NCI-H187 (cell line): ENCODE measurements at places on chromosomes 1 and 21.

DNA sequence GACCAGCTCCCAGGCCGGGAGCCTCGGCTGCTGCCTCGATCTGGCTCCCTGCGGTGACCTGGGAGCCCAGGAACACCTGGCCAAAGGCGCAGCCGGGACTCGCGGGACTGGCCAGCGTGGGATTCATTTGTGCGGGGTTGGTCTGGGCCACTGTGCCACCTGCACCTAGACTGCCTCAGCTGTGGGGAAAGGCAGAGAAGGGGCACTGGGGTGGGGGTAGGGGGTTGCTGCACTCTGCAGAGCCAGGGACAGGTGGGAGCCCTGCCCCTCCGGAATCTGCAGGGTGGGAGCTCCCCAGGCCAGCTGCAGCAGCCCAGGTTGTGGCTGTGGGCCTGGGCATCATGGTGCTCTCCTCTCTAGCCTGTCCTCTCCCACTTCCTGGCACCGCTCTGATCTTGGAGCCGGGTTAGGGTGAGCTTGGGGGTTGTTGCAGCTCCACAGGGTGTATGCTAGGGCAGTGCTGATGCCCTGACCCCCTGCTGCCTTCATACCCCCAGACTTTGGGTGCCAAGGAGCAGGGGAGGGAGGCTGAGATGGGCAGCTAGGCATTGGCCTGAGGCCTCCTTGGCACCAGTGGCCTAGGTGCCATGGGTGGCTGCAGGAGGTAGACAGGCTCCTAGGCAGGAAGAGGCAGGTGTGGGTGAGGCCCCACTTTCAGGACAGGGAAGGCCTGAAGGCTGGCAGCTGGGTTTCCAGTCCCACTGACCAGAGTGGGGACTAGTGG, 57.5 kb upstream of the ETV3 start:
- DNase-seq = no peak

- DNase-seq = no peak
These were observed 10.7 kb upstream of the ELOA start for GRCh38 chr1:23732363-23733224.

- no peak for DNase-seq
These were observed 222.7 kb upstream of the OLFM3 start for GRCh38 chr1:102219463-102219862.

DNA sequence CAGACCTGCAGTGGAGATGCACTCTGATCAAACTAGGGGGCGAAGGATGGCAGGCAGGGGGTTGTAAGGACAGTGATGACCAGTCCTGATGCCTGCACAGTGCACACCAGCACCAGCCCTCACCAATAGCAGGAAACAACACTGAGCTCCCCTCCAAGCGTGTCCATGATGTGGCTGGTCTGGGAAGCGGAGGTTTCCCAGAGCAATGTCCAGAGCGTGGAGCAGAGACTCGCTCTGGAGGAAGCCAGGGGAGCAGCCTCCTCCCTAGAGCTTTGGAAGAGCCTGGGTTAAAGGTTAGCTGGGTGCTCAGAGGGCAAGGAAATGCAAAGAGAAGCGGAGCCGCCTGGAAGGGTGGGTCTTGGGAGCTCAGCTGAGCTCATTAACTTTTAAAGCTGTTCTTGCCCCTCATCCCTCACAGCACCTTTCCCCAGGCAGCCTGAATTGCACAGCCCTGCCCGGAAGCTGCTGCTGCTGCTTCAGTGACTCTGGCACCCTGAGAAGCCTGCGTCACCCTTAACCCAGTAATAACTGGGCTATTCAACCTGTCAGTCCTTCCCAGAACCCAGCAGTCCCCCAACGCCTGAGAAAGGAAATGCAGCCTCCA, 162.2 kb upstream of the RAB4A start:
- DNase-seq = no peak

DNA sequence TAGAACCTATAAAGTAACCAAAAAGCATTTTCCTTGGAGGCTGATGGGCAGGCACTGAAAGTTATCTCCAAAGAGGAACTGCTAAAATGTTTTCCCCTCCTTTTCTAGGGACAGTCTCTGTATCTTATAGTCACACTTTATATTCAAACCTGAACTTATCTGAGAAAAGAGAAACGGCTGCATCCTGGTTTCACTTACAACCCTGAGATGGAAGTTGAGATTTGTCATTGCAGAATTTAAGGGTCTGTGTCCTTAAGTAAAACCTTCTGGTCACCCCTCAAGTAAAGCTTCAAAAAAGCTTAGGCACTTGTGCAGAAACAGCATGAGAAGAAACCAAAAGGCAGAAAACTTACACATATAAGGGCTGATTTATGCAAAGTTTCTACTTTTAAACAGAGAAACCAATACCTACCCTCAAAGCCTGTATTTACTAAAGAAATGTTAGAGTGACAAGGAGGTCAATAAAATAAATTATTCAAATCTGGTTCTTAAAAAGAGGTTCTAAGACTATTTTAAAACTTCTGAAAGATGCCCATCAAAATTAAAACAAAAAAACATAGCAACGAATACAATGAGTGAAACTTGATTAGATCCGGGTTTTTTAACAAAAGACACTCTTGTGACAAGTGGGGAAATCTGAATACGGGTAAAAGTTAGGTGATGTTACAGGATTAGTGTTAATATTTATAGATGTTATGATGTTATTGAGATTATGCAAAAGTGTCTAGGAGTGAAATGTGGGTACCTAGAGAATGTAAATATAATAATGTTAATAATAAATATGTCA, 9.9 kb downstream of the CD58 start:
- DNase-seq = no peak

DNA sequence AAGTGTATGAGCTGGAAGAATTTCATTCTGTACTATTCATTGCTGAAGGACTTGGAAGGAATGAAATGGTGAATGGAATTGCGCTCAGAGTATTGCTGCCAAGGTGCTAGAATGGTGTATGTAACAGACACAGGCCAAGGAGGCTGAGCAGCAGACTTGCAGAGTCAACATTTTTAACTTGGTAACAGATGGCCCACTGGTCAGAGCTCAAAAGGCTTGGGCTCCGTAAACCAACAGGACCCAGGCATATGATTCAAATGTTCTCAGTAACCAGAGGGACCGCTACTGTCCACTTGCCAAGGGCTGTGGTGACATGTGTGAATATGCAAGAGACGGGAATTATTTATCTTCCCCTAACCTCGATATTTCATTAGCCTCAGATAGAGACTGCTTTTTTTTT, 28.8 kb upstream of the PTGFRN start:
- DNase-seq = no peak

DNA sequence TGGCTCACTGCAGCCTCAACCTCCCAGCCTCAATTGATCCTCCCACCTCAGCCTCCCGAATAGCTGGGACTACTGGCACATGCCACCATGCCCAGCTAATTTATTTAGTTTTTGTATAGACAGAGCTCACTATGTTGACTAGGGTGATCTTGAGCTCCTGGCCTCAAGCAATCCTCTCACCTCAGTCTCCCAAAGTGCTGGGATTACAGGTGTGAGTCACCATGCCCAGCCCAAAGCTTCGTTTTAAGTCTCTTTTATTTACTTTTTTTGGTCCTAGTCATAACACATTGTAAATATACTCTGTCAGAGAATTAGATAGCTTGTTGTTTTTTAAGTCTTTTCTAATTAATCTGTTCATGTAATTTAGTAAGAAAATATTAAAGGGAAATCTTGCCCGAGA, 42.8 kb downstream of the KCNK1 start:
- DNase-seq = no peak

DNA sequence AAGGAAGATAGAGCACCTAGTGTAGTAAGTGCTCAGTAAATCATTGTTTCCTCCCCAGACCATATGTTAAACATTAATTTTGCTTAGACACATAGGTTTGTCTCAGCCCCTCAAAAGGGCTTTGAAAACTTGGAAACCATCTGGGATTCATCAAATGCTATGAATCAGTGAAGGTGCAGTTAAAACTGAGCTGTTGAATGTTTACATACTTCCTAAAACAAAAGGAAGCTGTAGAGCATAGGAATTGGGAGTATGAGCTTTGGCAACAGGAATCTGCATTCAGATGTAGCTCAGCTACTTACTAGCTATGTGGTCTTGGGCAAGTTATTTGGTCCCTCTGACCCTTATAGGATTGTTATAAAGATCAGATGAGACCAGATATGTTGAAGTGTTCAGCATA, 18.7 kb upstream of the PODN start:
- no peak for DNase-seq

DNA sequence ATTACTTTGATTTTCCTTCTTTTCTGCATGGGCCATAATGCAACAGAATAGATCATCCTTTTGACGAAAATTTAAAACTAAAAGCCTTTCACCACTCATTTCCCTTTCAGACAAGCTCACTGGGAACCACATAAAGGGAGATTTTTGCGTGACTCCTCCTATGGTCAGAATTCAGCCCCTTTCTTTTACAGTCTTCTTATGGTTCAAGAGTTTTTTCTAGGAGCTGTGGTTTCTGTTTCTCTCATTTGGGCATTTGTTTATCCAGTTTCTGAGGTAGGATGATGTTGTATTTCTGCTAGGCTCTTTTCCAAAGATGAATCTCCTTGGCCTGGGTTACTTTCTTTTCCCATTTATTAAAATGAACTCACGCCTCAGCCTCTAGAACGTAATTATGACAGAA, 16.9 kb downstream of the RGS1 start:
- no peak for DNase-seq

- DNase-seq = peak; percentile 31
These were observed 27.3 kb downstream of the GPR157 start for GRCh38 chr1:9101510-9102146.
